Osteoblast (primary cell): ENCODE measurements at places on chromosomes 13 and 19. TPM values are rescaled to one million over a fixed set of nuclear protein-coding genes. Genes with fewer than 3 reads are reported as not detected.

- peak; percentile 76 for DNase-seq
Measured at GRCh38 chr19:6249296-6249695, 30.5 kb downstream of the MLLT1 start.

DNA sequence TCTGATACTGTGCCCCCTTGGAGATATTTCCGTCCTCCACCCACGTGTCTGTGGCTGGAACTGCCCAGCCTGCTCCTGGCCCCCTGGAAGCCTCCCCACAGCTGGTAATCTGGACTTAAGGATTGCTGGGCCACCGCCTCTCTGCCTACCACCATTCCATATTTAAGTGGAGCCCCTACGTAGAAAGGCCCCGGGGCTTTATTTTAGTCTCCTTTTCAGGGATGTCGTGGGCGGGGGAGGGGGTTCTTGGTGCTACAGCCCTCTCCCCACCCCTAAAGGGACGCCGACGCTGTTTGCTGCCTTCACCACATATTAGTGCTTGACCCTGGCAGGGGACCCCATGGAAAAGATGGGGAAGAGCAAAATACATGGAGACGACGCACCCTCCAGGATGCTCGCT, 2.7 kb upstream of the NOP53 start:
- DNase-seq, result no peak

GRCh38 chr13:53238261-53238660, 209.6 kb downstream of the OLFM4 start:
- DNase-seq, result no peak

- no peak for DNase-seq
Measured at GRCh38 chr13:24042710-24043440, 117.6 kb upstream of the SPATA13 start.

GRCh38 chr19:12689581-12690216, 1.9 kb downstream of the GNG14 start:
- DNase-seq, result peak; percentile 63

DNA sequence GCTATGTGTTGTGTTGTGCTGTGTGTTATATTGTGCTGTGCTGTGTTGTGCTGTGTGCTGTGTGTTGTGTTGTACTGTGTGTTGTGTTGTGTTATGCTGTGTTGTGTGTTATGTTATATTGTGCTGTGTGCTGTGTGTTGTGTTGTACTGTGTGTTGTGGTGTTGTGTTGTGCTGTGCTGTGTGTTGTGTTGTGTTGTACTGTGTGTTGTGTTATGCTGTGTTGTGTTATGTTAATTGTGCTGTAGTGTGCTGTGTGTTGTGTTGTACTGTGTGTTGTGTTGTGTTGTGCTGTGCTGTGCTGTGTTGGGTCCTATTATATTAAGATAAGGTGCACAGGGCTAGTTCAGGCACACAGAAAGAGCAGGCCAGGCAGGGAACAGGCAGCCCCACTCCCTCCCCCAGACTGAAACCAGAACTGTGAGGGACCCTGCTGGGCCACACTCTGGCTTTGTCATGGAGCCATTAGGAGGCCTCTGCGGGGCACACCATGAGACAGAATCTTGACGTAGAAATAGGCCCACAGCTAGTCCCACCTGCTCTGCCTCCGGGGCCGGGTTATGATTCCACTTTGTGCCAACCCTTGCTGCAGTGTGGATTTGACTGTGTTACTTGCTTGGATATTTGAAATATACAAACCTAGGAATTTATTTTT, 12.1 kb downstream of the SOX1 start:
- DNase-seq, result no peak

DNA sequence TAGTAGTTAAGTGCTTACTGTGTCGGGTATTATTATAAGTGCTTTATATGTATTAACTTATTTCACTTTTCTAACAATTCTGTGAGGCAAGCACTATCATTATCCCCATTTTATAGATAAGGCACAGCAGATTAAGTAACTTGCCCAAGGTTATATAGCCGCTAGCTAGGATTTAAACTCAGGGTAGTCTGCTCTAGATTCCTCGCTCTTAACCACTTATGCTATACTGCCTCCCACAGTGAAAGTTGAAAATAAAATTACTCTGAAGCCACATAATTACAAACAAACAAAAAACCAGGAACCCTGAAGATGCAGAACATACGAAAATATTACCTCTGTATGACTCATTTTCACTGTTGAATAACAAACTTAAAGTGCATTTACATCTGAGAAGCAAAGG, 3.9 kb downstream of the TEX30 start:
- no peak for DNase-seq

DNA sequence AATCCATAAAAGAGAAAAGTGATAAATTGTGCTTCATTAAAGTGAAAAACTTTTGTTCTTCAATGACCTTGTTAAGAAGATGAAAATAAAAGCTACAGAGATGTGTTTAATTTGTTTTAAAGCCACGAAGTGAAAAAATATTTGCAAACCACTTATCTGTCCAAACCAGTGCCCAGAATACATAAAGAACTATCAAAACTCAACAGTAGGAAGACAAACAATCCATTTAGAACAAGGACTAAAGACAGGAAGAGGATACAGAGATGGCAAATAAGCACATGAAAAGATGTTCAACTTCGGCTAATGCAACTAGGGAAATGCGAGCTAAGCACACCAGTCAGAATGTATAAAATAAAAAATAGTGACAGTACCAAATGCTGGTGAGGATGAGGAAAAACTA, 15.0 kb downstream of the GJB6 start:
- no peak for DNase-seq

DNA sequence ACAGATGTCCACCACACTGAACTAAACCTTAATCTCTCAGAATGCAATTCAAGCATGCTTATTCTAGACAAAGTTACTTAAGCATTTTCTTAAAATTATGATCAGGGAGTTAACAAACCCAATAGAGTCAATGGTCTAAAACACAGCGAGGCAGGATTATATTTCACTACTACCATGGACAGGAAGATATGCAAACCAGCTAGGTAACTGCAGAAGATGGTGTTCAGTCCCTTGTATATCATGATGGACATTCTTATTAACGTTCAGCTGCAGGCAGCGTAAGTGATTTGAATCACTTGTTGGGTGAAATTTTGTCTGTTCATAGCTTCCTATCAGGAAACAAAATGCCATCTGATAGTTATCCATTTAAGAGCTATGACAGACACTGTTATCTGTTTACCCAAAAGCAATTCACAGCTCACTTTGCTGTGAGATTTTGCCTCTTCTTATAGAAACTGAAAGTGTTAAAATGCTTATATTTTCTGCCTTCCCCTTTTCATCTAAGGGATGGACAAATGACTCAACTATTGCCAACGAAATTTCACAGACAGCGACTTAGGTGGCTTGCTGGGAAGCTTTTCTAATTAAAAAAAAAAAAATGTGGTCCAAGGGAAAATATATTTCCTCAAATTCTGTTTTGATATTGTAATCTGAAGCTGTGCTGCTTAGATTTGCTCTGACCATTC, 591.9 kb downstream of the DACH1 start:
- no peak for DNase-seq

Gene GPR183
- 0.29 and 0.36 TPM in 2 replicates for total RNA-seq

Gene MCEMP1
- not detected in 2 replicates for total RNA-seq

Gene USP12
- 20.9 and 24.6 TPM in 2 replicates for total RNA-seq

Gene C19orf67
- not detected in 2 replicates for total RNA-seq
